H54 (cell line): ENCODE measurements at places on chromosomes 6 and 20.

- DNase-seq: peak; percentile 43
Observed at GRCh38 chr20:58014628-58015315, 213.7 kb downstream of the ANKRD60 start.

DNA sequence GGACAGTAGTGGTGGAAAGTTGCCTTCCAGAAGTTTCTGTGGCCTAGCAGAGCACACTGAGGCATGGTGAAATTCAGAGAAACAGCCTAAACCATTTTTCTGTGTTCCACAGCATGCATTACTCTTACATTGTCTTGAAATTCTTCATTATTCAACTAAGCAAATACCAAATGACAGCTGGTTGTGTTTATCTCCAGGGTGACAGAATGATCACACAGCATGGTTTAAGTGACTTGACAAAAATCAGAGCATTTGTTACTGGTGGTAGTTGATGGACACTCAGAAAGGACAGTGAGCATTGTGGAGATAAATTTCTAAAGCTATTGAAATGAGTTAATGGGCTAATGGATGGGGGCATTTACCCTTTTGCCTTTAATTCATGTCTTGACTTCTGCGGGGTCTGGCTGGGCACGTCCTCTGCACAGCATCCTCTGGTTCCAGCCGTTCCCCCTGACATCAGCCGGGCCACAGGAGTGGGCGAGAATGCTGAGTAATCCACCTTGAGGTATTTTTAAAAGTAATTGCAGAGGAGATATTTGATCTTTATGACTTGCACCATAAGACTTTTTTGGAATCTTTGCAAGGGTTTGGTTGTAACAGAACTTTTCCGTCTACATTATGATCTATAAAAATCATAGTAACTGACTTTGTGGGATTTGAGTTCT lies 78.9 kb upstream of the SCP2D1 start:
- DNase-seq: no peak

DNA sequence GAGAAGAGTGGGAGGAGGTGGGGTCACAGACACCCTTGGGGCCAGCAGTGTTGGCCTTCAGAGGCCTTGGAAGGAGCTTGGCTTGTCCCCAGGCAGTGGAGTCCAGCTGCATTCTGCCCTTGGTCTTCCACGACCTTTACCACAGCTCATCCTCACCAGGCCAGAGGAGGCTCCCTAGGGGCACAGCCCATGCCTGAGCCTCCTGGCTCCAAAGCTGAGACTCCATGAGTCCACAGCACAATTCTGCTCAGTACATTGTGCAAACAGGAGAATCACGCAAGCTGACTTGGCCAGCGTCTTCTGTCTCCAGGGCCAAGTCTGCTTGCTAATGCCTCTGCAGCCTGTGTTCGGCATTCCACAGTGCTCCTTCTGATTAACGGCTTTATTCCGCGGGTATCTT lies 337.2 kb downstream of the SMOC2 start:
- DNase-seq: no peak

GRCh38 chr6:33430991-33431879 lies 11.4 kb downstream of the SYNGAP1 start:
- peak; percentile 96 for DNase-seq

GRCh38 chr6:21596949-21597682 lies 3.6 kb downstream of the SOX4 start:
- DNase-seq: peak; percentile 50
